ENCODE measurements at places on chromosomes 6 and 20.

DNA sequence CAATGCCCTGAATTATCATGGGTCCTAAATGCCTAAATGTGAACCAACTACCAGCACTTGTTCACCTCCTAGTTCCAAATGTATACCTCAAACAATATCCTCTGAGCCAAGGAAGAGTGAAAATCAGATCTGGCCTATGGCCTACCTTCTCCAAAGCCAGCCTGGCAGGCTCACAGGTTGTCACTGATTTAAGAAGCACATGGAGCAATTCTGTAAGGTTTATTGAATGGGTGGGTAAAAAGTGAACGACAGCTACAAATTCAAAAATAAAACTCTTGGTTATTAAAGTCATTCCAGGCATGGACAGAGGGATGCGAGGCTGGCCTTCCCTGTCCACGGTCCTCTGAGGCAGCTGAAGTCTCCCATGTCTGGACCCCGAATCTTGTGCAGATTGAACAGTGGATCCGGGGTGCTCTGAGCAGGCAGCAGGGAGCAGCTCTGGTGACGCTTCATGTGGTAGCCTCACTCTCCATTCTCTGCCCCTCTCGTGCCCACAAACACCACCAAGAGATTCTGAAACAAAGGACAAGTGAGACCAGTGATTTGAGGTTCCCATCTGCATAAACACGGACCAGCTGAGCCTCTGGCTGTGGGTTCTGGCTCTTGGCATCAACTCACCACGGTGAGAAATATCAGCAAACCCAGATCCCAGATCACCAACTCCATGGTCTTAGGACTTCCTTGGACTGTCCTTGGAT lies 14.6 kb downstream of the SNHG17 start:
- no peak for DNase-seq

DNA sequence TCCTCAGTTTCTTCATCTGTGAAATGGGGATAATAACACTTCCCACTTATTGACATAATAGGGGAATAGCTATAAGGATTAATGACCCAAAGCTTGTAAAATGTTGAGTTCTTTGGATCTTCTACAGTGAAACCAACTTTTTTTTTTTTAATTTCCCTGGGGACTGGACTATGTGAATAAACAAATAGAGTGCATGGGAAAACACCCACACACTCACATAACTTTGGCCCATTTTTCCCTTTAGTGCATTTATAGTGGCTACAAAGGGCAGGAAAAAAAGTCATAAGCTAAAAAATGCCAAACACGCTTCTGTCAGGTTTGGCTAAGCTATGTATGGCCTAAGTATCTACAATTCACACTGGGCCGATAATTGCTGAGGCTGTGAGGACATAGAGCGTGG lies 406.2 kb upstream of the JAG1 start:
- no peak for DNase-seq

- DNase-seq: peak; percentile 56
Measured at GRCh38 chr20:25706793-25707192, 10.1 kb upstream of the ZNF337 start.

GRCh38 chr20:57468523-57469417 lies 56.2 kb downstream of the CTCFL start:
- no peak for DNase-seq

DNA sequence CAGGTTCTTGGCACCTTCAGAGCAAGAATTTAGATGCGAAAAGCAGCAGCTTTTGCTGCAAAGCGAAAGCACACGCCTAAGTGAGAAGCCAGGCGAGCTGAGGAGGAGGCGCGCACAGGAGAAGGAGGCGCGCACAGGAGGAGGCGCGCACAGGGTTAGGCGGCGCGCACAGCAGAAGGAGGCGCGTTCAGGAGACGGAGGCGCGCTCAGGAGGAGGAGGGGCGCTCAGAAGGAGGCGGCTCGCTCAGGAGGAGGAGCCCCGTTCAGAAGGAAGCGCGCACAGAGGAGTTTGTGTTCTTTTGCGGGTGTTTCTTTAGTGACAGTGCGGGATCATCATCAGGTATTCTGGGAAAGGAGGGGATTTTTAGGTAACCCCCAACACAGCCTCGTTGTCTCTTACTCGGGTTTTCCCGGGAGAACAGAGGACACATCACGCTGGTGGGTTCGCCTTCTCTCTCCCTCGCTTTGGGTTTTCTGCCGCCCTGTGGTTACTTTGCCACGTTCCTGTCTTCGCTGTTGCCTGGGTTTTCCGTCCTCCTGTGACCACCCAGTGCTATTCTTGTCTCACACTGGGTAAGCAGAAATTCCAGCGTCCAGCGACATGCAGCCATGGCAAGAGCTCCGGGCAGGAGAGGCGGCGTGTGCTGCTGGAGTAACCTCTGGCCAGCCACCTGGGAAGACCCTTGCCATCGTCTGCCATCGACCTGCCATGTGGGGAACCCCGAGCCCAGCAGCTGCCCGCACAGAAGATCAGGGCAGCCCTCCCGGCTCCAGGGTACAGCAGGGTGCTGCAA lies 47.0 kb downstream of the WDR27 start:
- peak; percentile 77 for DNase-seq

DNA sequence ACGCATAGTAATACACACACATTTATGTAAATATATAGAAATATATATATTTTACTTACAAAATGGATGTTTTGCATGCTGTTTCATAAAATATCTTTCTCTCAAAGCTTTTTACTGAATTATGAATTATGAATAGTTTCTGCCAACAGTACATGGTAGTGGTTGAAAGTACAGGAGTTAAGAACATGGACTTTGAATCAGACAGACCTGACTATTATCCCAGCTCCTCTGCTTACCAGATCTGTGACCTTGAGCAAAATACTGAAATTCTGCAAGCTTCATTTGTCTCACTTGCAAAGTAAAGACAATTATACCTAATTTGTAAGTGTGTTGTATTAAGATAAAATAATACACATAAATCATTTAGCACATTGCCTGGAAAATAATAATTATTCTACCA lies 459.5 kb downstream of the EPM2A start:
- no peak for DNase-seq

DNA sequence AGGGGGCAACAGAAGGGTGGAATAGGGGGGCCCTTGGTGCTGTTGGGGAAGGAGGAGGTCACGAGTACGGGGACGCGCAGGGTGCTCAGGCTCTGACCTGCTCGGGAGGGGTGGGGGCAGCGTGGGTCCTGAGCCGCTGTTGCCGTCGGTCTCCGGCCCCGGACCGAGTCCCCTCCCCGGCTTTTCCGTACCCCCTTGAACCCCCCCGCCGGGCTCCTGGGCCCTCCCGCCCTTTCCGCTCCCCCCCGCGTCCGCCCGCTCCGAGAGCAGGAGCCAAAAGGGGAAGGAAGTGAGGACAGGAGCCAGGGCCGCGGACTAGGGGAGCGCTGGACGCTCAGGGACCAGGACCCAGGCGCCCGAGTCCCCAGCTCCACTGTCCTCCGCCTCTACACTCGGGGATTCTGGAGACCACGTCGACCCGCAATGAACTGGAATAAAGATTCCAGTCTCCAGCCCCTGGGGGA lies at the start of gene RGL2:
Gene RGL2, minus strand, starts transcription at position 170 of the 464 bp plus-strand sequence. CDS start 332 bp downstream, outside the sequence.
- peak; percentile 76 for DNase-seq

- no peak for DNase-seq
Measured at GRCh38 chr6:140940251-140940925, 1192.3 kb upstream of the GJE1 start.

- no peak for DNase-seq
Measured at GRCh38 chr6:150698391-150698790, 98.7 kb downstream of the PLEKHG1 start.

DNA sequence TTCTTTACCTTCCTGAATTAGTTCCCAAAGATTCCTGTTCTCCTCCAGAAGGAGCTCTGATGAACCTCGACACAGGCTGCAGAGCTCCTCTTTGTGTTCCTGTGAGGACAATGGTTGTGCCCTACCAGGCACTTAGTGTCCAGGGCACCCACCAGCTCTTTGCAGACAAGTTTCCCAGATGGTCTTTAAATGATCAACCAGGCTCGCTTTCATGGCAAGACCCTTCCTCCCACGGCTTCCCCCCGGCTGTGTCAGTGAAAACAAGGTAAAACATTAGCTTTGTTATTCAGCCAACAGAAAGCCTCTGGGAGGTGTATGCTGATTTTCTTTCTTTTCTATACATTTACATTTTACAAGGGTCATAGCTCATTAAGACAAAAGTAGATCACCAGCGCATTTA lies 32.3 kb upstream of the CNKSR3 start:
- DNase-seq: no peak

DNA sequence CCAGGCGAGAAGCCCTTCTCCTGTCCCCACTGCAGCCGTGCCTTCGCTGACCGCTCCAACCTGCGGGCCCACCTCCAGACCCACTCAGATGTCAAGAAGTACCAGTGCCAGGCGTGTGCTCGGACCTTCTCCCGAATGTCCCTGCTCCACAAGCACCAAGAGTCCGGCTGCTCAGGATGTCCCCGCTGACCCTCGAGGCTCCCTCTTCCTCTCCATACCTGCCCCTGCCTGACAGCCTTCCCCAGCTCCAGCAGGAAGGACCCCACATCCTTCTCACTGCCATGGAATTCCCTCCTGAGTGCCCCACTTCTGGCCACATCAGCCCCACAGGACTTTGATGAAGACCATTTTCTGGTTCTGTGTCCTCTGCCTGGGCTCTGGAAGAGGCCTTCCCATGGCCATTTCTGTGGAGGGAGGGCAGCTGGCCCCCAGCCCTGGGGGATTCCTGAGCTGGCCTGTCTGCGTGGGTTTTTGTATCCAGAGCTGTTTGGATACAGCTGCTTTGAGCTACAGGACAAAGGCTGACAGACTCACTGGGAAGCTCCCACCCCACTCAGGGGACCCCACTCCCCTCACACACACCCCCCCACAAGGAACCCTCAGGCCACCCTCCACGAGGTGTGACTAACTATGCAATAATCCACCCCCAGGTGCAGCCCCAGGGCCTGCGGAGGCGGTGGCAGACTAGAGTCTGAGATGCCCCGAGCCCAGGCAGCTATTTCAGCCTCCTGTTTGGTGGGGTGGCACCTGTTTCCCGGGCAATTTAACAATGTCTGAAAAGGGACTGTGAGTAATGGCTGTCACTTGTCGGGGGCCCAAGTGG lies 5.3 kb downstream of the SNAI1 start:
- DNase-seq: no peak

GRCh38 chr6:9646342-9647070 lies 768.4 kb downstream of the TFAP2A start:
- DNase-seq: no peak

GRCh38 chr20:32357375-32357868 lies 709 bp upstream of the ASXL1 start:
- no peak for DNase-seq

DNA sequence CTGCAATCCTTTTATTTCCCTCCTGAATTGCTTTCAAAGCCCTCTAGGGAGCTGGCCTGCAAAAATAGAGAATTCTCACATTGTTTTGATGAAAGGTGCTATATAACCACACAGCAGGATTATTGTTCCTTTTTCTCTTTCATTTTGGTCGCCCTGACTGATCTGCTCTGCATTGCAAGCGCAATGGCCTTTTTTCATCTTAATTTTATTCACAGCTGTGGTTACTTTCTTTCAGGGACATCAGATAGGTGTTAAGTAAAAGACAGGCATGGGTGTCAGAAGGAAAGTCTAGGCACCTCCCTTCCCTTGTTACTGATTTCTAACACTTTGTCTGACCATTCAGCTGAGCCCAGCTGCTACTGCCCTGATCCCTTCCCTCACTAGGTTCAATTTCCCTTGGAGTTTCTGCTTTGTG lies 850.5 kb upstream of the MAP3K7 start:
- no peak for DNase-seq

DNA sequence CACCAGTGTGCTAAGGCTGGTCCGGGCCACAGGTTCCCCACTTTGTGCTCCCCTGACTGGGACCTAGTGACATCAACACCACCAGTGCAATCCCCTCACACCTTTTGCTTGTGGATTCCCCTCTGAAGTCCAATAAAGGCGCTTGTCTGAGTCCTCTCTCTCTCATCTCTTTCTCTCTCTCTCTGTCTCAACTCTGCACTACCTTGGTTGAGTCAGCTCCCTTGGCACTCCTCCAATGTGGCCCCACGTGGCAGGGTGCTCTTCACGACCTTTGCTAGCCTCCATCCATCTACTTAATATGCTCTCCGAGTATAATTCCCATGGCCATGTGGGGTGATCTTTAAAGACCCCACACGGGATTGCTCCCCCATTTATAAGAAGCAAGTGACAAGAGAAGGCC lies 385.0 kb downstream of the CD83 start:
- peak; percentile 34 for DNase-seq

- DNase-seq: peak; percentile 41
Measured at GRCh38 chr6:404685-405423, 13.3 kb downstream of the IRF4 start.

DNA sequence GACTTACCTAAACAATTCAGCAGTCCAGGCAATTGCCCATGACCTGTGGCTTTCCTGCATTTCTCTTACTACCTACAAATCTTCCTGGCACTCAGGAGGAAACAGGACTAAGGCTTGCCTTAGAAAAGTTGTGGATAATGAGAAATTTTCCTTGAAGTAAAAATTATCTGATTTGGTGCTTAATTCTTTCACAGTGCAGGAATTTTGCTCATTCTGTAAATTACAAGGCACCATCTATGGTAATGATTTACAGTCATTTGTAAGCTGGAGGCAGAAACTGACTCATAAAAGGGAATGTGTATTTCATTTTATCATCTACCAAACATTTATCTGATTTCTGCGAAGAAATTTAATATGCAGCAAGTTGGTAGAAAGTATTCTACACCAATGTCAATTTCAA lies 211.5 kb upstream of the FKBP1C start:
- no peak for DNase-seq

- DNase-seq: peak; percentile 8
Measured at GRCh38 chr20:57656252-57656820, 36.1 kb upstream of the ZBP1 start.

GRCh38 chr6:143773506-143774150 lies 69.5 kb upstream of the LTV1 start:
- DNase-seq: no peak

GRCh38 chr6:148304976-148305375 lies 37.7 kb upstream of the SASH1 start:
- no peak for DNase-seq

DNA sequence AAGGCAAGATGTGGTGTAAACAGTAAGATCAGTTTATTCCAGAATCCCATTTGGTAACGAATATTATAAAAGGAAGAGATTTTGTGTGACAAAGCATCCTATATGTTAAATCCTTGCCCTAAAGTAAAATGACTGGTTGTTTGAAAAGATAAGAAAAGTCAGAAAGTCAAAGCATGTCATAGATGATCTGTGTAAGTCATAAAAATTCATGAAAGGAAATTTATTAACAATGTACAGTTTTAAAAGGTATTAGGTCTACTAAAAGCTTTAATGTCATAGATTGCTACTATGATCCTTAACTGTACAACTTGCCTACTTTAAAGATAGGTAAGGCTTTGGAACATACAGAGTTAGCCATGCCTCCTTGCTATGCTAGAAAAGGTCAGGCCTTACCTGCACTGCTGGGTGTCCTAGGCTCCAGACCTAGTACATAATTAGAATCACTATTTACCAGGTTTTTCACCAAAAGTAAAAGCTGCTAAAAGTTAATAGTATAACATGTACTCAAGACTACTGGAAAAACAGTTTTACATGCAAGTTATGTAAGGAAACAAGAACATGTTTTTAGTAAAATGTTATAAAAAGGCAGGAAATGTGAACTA lies 1090.1 kb upstream of the ADGRB3 start:
- DNase-seq: no peak

- no peak for DNase-seq
Measured at GRCh38 chr20:415820-416322, 7.8 kb downstream of the RBCK1 start.

GRCh38 chr20:49381558-49382493 lies 100.6 kb downstream of the KCNB1 start:
- DNase-seq: no peak

Data from activated CD4-positive, alpha-beta memory T cell treated with anti-CD3 and anti-CD28 coated beads for 36 hours (primary cell).